Activated effector memory CD4-positive, alpha-beta T cell treated with Interleukin-2 at 50 U/mL for 16 hours (primary cell): ENCODE measurements at places on chromosomes 3 and 15.

DNA sequence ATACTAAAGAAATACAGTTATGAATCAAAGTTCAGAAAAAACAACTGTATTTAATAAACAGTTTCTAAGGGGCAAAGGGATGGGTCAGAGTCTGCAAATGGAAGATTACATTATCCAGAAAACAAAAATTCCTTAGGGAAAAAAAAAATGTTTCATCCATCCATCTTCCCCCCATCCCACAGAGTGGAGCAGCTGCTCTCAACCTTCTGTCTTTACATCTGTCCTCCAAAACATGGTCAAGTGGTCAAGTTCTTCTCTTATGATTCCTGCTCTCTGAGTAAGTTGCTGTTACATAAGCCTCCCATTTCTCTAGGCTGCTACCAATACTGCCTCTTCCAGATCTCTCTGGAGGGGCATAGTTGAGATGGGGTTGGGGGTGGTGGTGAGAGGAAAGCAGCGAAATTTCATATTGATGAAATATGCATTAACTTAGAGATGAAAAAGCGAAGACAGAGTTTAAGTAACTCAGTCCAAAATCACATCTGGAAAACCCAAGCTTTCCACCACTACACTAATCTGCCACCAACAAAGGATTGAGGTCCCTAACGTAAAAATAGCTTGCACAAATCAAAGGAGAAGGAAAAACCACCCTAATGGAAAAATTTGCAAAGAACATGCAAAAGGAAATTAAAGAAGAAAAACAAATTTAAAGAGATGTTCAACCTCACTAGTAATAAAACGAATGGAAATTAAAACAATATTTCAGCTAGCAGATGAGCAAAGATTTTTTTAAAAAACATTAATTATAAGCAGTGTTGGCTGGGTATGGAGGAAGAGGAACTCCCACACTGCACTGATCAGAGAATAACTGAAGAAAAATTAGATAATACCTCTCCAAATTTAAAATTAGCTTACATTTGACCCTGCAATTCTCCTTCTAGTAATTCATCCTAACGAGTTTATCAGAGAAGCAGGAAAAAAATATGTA, 109.5 kb downstream of the ST8SIA2 start:
- no peak for DNase-seq

GRCh38 chr3:148211725-148212124, 486.0 kb upstream of the AGTR1 start:
- no peak for DNase-seq

- no peak for DNase-seq
Measured at GRCh38 chr3:8406479-8406878, 95.1 kb upstream of the LMCD1 start.

- DNase-seq, result no peak
Measured at GRCh38 chr3:4759689-4760312, 219.4 kb upstream of the BHLHE40 start.

DNA sequence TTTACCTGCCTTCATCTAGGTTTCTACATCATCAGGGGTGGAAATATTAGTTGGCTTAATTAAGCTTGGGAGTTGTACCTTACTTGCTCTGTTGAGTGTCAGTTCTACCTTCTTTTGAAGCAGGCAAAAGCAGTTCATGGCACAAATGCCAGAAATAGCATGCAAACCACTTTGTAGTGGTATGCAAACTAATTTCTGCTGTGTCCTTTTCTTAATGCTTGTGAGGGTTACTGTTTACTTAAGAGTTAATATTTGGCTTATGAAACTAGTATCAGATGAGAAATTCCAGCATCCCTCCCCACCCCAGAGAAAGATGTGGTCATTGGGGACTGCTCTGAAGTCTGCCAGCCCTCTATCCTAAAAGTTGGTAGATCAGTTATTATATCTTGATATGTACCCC, 7.1 kb downstream of the ATP2C1 start:
- DNase-seq, result no peak

DNA sequence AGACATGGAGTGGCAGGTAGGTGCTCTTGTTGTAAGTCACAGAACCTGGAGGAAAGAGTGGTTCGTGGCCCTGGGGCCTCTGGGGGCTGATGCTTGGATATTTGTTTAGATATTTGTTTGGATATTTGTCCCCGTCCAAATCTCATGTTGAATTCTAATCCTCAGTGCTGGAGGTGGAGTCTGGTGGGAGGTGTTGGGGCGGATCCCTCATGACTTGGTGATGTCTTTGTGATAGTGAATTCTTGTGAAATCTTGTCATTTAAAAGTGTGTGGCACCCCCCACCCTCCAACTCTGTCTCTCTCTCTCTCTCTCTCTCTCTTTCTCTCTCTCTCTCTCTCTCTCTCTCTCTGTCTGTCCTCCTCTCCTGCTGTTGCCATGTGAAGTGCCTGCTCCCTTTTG, 122.4 kb downstream of the LPP start:
- no peak for DNase-seq

DNA sequence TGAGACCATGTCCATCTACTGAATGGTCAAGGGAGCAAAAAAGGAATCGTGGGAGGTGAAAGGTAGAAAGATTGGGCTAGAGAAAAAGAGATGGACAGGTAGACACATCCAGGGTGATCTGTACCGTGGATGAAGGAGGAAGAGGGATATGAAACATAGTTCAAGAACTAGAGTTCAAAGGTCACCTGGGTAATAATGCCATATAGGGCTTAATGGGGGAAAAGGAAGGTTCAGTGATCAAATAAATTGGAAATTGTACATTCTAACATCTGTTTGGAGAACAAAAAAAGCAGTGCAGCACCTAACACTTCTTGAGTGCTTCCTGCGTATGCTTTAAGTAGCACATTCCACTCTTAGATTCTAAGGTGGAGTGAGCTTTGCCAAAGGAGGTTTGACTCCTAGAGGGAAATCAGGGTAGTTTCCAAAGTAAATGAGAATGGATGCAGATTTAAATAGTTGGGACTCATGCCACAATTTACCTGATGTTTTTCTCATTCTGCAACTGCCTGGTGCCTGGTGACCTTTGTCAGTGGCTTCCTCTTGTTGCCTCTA, 46.6 kb downstream of the MITF start:
- DNase-seq, result no peak

DNA sequence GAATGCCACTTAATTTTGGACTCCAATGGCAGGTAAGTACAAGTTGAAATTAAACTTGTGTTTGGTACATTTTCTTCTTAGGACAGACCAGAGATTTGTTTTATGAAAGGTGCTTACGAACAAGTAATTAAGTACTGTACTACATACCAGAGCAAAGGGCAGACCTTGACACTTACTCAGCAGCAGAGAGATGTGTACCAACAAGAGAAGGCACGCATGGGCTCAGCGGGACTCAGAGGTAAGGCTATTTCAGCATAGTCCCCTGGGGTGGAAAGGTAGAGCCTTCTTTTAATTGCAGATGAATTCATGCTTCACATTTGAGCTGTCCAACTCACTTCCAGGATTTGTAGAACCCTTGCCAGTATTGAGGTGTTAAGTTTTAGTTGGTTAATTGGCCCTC, 51.4 kb downstream of the ASTE1 start:
- DNase-seq, result no peak

DNA sequence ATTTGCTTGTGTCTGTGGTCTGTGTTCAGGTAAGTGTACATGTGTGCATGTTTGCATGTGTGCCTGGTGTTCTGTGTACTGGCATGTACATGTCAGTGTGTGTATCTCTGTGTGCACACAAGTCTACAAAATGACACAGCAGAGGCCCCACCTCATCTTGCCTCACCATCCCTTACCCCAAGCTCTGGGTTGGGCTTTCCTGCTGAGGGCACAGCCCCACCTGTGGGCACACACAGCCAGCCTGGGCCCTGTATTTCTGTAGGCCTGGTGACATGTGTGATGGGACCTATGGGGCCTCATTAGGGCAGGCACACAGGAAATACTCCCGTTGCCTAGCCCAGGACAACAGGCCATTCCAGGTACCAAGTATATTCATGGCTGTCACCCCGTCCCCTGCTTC, 13.5 kb downstream of the VIPR1 start:
- DNase-seq, result no peak

- DNase-seq, result no peak
Measured at GRCh38 chr3:64023861-64024223, 548 bp upstream of the PSMD6 start.

DNA sequence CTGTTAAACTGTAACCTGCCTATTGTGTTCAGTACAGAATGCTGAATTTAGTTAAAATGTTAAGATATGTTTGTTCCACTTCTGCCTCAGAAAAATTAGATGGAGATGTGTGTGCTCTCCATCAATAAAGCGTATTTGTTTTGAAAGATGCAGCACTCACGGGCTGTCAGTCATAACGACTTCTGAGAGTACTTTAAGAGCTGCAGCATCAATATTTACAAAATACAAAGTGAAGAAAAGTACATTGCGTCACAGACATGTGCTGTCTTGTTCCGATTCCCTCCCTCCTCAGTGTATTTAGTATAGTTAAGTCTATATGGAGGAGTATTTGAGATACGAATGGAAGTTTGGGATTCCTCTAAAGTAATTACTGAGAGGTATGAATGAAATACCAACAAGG, 166.6 kb downstream of the BBX start:
- DNase-seq, result no peak

DNA sequence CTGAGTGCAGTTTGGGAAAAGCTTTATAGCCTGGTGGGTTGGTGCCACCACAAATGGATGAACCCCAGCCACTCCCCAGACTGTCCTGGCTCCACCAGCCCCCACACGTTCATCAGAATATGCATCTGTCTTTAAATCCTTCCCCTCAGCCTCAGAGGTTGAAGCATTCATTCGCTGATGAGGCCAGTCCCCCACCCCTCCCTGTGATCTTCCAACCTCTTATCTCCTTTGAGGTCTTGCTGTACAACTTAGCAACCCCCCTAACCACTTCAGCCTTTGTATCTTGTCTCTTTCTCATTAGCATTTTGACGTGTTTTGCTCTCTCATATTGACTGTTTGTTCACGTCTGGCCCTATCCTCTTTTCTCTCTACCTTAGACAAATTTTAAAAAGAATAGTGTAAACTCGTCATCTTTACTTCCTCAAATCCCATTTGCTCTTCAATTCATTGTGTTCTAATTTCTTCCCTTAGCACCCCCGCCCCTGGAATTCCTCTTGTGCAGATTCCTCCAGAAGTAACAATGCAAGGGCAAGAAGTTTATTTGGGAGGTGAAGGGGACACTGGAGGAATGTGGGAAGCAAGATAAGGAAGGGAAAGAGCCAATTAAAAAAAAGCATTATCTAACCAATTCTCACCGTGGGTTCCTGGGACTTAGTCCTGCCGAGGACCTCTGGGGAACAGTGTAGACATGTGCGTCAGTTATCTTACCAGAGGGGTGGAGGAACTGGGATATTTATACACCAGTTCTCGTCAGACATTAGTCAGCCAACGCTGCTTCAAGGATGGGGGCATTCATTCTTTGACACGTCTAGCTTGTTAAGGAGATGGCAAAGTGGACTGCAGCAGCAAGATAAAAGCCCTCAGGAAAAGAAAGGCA, 38.6 kb downstream of the MOBP start:
- DNase-seq, result no peak

- no peak for DNase-seq
Measured at GRCh38 chr3:79881431-79881830, 113.6 kb upstream of the ROBO1 start.

- DNase-seq, result no peak
Measured at GRCh38 chr3:126746395-126747177, 42.5 kb downstream of the CHCHD6 start.

- no peak for DNase-seq
Measured at GRCh38 chr15:46471096-46471495, 836.3 kb downstream of the SQOR start.

GRCh38 chr3:53077476-53078220, 31.8 kb upstream of the SFMBT1 start:
- DNase-seq, result no peak

DNA sequence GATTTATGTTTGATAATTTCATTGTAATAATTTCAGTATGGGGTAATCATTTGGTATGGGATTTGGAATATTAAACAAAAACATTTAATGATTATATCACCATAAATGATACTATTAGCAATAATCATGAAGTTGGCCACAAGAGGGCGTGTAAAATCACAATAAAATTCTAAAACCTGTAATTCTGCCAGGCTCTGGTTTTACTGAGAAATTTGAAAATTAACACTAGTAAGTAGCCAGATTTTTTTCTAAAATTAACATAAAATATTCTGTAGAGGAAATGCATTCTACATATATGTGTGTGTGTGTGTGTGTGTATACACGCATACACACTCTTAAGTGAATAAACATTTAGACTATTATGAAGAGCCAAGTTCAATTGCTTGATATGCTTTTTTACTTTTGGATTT, 40.5 kb downstream of the FEZF2 start:
- DNase-seq, result no peak

DNA sequence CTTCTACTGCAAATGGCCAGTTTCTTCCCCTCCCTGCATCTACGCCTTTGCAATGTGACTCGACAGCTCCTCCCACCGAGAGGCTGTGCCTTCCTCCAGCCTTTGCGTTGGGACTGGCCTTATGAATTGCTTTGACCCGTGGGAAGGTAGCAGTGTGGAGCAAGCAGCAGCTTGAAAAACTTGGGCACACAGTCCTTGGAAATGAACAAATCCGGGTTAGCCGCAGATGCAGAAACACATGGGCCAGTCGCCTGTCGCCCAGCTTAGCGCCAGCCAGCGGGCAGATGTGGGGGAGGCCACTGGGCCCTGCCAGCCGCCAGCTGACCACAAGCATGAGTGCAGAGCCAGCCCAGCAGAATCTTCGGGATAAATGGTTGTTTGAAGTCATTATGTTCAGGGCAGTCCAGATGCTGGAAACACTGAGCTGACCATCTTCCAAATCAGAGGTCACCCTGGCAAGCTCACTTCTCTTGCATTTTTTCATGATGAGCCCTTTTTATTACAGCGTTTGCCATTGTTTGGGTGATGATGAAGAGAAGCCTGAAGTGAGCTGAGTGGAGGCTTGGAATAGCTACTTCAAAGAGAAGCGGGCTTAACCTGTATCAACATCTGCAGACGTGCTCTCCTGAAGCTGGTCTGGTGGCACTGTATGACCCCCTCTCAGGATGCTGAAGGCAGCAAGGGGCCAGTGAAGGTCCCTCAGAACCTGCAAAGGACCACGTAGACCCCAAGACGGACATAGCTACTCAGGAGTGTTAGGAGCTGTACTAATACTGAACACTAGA, 9.8 kb downstream of the SELENOS start:
- DNase-seq, result no peak

GRCh38 chr3:22474706-22475445, 723.9 kb upstream of the ZNF385D start:
- no peak for DNase-seq

- no peak for DNase-seq
Measured at GRCh38 chr3:141234283-141234682, 2.7 kb downstream of the PXYLP1 start.

GRCh38 chr15:45439521-45440260, 61.3 kb upstream of the GATM start:
- no peak for DNase-seq

- DNase-seq, result no peak
Measured at GRCh38 chr3:109005443-109005842, 51.8 kb upstream of the GUCA1C start.

- DNase-seq, result no peak
Measured at GRCh38 chr3:64398476-64398875, 173.2 kb upstream of the PRICKLE2 start.

- DNase-seq, result no peak
Measured at GRCh38 chr15:99718421-99718820, 14.8 kb downstream of the LYSMD4 start.
